ENCODE measurements at places on chromosomes 1 and 21. TPM values are rescaled to one million over a fixed set of nuclear protein-coding genes. Genes with fewer than 3 reads are reported as not detected.

The FALEC gene
- not detected for total RNA-seq

The AIRE gene
- total RNA-seq: 0.17 TPM

The MYBPHL gene
- not detected for total RNA-seq

The FCGR3A gene
- total RNA-seq: not detected

The ENAH gene
- total RNA-seq: 70.3 TPM

The FAM72D gene
- total RNA-seq: 1.5 TPM

The OVAAL gene
- total RNA-seq: not detected

The PEX19 gene
- total RNA-seq: 43.8 TPM

The CHRM3 gene
- 0.21 TPM for total RNA-seq

The VSIG8 gene
- 0.07 TPM for total RNA-seq

The HAO2 gene
- not detected for total RNA-seq

The NADK gene
- total RNA-seq: 68.1 TPM

The ATP8B2 gene
- 30.9 TPM for total RNA-seq

The SYT6 gene
- total RNA-seq: not detected

The IL23R gene
- total RNA-seq: not detected

Data from kidney epithelial cell (primary cell).